CD4-positive, alpha-beta memory T cell (primary cell): ENCODE measurements at places on chromosomes 13 and 19.

DNA sequence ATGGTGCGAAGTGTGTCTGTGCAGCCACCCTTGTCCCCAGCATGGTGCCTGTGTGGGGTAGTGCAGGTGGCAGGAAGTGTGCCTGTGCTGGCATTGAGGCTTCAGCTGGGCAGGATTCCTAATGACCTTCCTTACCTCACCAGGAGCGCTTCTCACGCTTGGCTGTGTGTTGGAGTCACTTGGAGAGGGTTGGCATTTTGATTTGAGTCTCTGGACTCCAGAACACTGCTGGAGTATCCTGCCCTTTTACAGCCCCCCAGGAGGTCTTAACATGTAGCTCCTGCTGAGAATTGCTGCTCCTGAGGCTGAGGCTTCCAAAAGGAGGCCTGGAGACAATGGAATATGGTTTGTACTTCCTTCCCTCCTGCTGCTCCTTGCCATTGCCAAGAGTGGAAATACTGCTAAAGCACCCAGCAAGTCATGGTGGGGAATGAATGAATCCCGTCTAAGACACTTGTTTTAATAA lies 87.1 kb downstream of the ARHGEF7 start:
- H3K36me3 ChIP-seq, result no peaks in the 10 kb centered on the region
- no peak for DNase-seq
- H3K27ac ChIP-seq, result no peak overlapping the region
- no peak overlapping the region for H3K4me3 ChIP-seq

DNA sequence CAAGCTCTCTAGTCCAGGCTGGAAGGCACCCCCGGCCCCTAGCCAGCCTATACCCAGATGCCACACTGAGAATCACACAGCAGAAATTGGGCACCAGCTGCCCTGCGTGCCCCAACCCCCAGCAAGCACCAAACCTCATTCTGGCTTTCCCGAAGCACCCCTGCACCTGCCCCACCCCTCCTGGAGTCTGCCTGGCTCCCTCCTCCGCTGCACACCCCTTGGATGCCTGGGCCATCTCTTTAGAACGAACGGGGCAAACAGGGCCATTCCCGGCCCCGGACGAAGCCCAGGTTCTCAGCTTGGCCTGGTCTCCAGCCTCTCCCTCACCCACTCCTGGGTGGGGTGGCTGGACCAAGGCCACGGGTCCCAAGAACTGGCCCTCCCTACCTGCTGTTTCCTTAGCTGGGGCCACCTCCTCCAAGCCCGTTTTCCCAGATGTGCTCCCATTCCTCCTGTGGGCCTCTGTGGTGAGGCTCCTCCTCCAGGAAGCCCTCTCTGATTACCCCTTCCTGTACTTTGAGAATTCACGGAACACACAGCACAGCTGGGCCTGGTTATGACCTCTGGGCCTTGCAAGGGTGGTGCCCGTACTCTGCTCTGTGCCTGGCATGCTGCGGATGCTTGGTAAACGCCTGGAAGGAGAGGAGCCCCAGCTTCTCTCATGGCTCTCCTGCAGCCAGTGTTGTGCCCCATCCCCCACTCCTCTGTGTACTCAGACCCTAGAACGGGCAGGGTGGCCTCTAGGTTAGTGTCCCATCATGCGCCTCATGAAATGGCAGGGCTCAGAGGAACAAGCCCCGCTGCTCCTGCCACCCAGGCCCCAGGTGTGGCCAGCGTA lies 21.4 kb downstream of the CEBPG start:
- no peak overlapping the region for H3K27ac ChIP-seq
- no peaks in the 10 kb centered on the region for H3K27me3 ChIP-seq
- H3K4me3 ChIP-seq, result no peak overlapping the region

DNA sequence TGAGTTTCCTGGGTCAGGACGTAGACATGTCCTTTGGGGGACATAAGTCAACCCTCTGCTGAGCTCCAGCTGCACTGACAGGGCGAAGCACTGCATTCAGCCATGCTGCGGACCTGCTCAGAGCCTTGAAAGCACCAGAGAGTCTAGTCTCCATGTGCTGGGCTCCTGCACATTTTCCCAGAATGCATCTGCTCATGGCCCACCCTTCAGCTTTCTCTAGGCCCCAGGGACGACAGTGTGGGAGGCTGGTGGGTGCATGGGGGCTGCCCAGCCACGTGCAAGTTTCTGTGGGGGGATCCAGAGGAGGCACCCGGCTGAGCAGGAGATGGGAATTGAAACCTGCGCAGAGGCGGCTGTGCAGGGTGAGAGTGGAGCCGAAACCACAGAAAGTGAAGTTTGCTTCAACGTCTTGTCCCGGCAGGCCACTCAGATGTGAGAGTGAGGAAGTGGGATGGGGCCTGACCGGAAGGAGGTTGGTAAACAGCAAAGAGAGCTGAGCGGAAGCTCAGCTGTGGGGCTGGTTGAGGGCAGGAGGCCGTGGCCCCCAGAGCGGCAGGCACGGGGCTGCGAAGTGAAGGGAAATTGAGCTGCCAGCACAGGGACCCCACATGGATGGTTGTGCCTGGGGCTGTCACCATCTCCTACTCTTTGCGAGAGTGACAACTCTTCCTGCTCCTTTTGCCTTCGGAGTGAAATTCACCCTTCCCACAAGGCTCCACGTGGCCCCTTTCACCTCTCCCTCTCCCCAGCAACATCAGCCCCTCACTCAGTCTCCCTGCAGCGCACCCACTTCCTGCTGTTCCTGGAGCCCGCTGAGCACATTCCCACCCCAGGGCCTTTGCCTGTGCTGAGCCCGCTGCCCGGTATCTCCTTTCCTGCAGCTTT lies 11.8 kb downstream of the PGLS start:
- no peaks in the 10 kb centered on the region for H3K27me3 ChIP-seq
- peak; percentile 40 for DNase-seq
- peaks cover 26% of the 10 kb centered on the region for H3K4me1 ChIP-seq
- peak overlapping the region; percentile 46 for H3K27ac ChIP-seq
- peak overlapping the region; percentile 20 for H3K4me3 ChIP-seq

DNA sequence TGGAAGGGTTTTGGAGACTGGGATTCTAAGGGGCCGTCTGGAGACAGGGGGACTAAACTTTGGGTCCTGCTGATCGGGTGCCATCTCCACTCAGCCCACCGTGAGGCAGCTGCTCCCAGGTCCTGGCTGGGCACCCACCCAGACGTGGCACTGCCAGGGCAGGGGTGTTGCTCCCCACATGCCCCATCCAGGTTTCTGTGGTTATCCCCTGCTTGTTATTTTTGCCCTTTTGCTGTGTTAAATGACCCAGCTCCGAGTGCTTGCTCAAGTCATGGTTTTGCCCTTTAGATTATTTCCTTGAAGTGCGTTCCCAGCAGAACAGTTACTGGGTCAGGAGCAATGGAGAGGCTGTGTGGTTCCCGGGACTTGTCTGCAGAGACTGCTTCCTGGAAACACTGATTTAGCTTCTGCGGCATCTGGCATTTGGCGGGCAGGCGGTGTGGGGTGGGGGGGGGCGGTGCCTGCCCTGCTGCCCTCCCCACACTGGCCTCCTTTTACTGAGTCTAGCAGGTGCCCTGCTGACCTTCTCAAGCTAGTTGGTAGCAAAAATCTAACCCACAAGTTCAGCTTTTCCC lies 1.9 kb downstream of the RAB11B start:
- no peaks in the 10 kb centered on the region for H3K36me3 ChIP-seq
